Foreskin fibroblast (primary cell): ENCODE measurements at places on chromosomes 4 and X.

DNA sequence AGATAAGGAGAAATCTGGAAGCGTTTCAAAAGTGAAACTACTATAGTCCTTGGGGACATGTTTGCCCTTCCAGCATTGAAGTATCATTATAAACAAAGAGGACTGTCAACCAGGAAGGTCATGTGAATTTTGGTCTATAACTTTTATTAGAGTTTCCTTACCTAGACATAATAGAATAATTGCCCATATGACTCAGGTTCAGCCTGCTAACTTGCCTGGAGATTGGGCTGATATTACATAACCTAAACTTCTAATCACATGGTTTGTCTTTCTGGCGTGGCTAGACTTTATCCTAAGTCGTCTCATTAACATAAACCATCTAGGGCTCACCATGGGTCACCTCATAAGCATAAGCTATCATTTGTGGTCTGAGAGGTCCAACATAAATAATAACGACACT lies 775.9 kb downstream of the CENPC start:
- DNase-seq = no peak

DNA sequence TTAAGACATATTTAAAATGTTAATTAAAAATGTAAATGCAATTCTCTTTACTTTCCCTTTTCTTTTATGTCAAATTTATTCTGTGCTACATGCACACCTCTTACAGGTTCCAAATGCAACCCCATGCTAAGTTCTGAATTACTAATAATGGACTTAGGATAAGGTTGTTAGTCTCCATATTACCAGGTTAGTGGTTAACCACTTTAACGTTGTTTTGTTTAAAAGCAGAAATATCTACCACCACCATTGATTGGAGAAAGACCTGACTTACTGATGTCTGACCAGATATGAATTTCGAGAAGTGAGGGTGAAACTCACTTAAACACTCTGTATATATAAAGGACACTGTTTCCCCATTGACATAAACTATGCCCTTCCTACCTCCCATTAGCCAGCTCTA lies 6.9 kb upstream of the TRPC3 start:
- DNase-seq = no peak

DNA sequence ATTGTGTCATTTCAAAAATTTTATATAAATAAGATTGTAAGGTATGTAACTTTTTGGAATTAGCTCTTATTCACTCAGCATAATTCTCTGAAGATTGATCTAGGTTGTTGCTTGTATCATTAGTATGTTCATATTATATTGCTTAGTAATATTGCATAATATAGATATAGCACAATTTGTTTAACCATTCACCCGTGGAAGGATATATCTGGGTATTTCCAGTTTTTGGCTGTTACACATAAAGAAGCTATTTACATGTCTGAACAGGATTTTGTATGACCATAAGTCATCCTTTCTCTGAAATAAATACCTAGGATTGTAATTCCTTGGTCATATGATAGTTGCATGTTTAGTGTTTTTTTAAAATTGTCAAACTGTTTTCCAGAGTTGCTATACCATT lies 82.5 kb downstream of the CPEB2 start:
- DNase-seq = no peak

DNA sequence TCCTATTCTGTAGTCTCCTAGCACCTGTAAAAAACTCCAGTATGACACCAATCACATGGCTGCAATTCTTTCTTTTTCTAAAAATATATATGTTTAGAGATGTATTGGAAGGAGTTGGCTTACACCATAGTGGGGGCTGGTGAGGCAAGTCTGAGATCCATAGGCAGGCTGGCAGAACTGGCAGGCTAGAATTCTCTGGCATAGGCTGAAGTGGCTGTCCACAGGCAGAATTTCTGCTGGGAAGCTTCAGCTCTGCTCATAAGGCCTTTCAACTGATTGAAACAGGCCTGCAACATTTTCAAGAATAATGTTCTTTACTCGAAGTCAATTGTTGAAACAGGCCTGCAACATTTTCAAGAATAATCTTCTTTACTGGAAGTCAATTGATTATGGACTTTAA lies 37.0 kb downstream of the FGF2 start:
- no peak for DNase-seq

GRCh38 chr4:152735396-152735859 lies 44.1 kb downstream of the TIGD4 start:
- peak; percentile 46 for DNase-seq

DNA sequence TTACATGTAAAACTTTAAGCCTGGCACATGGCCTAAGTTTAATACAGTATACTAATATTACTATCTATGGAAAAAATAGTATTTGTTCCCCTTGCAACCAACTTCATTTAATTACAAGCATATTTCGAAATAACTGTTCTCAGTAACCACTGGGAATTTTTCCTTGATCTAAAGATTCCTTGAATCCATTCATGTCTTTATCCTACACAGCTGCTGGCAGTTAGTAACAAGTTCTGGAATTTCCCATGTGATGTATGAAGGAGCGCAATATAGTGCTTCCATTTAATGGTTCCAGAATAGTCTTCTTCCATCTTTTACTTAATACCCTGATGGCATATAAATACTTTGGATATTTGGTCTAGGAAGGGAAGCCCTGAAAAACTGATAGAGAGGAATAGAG lies 136.5 kb downstream of the AASDH start:
- no peak for DNase-seq

DNA sequence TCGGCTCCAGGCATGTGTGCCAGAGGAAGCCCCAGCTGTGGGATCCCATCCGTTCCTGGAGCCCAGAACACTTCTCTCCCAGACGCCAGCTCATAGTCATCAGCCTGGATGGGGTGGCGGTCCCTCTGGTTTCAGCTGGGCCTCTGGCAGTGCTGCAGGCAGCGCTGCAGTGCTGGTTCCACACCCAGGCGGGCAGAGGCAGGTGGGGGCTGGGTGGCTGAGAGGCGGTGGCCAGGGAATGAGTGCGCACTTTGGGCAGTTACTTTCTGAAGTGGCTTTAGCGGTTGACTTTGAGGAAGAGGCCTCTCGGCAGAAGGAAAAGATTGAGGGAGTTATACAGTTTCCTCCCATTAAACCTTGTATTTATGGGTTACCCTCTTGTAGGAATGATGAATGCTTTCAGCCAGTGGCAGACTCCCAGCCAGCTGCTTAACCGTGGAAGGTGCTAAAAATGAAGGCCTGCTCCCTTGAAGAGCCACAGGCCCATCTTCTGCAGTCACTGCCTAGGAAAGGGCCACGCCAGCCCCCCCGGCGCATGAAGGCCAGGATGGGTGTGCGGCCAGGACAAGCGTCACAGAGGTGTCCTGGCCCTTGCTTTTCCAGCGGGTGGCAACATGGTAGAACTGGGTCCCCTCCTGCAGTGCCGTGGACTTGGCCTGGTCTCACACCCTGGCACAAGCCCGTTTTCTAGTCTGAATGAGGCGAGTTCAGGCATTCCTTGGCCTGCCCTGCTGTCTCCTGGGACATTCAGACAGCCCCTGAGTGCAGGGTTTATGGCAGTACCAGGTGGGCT lies 9.9 kb downstream of the TADA2B start:
- DNase-seq = no peak

GRCh38 chr4:54217642-54218495 lies 11.2 kb upstream of the PDGFRA start:
- peak; percentile 96 for DNase-seq

GRCh38 chr4:75555294-75556164 lies at the start of gene ODAPH:
TSS of gene ODAPH (plus strand) at chr4:75556066. CDS start at chr4:75556083, 17 bp downstream.
- peak; percentile 1 for DNase-seq

DNA sequence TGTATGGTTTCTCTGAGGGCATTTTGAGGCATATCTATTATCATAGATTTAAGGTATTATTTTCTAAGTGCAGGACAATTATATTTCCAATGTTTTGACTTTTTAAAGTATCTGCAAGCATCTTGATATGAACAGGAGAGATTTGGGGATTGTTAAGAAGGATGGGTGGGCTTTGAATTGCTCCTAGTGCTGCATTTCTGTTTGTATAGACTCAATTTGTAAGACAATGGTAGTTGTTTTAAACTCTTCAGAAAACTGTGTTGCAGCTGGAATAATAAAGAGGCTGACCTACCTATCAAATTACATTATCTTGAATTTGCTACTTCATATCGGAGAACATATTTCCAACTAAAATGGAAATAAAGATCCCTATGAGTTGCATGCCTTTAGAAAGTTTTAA lies 570.3 kb downstream of the ADGRL3 start:
- no peak for DNase-seq
